ENCODE measurements at places on chromosomes 5 and 9.

- DNase-seq, result no peak
These were observed 98.1 kb downstream of the SREK1 start for GRCh38 chr5:66242050-66242715.

- no peak for DNase-seq
These were observed 100.7 kb upstream of the ERBIN start for GRCh38 chr5:65825408-65826328.

DNA sequence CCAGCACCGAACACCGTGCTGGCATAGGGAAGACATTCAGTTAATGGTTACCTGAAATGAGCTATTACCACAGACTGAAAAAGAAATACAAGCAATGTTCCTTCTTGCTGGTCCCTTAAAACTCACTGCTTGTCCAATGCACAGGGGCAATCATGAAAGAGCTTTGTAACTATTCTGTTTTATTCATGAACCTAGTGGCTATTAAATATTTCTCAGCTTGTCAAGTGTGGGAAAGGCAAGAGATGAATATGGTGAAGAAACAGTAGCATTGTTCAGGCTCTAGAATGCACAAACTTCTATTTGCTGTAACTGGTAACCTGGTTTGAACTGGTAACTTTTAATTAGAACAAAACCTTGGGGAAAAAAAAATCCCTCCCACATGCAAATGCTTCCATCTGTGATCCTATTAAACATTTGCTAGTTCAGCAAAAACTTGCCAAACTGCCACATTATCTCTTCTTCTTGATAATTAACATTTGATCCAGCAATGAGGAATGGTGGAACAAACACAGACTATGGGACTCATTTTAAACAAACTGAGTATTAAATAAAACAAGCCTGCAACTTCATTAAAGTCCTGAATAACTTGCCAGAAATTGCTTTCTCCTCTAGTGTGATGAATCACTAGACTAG lies 36.1 kb downstream of the YIPF5 start:
- DNase-seq, result no peak

DNA sequence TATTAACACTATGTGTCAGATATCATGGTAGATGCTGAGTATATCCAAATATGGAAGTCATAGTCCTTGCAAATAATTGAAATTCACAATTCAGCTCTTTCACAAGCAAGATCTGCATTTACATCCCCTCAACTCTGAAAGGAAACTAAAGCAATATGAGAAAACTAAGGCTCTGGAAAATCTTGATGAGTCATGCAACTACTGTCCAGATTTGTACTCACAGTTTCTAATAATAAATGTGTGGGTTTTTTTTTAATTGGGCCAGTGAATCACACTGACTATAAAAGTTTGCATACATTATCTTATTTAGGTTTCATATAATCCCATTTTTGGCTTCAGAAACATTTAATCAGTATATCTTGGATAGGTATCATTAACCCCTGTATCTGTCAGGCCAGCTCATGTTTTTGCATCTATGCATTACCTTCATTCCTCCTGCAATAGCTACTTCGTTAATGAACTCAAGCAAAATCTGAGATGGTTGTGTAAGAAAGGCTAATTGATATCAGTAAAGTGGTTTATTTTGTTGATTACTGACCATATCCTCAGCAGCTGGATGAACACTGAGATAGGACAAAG lies 58.7 kb upstream of the PRR16 start:
- no peak for DNase-seq
